AG09319 (cell line): ENCODE measurements at places on chromosomes 7 and 10.

DNA sequence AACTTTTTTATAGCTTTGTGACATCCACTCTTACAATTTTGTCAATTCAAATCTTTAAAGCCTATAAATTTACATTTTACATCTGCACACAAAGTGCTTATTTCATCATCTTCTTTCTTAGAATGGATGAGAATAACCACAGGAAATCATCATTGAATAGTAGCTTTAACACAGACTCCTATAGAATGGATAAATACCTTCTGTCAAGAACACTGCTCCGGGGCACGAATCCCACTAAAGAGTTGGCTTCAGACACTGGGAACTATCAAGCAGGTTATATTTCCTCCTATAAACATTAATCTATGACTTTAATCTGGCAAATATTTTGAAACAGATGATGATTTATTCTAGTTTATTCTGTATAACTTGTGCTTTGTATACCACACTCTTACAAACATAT lies 269.7 kb upstream of the TPK1 start:
- no peak for DNase-seq

- DNase-seq: peak; percentile 8
Observed at GRCh38 chr10:28393956-28394568, 91.2 kb upstream of the MPP7 start.

- no peak for DNase-seq
Observed at GRCh38 chr7:105996860-105997737, 34.0 kb downstream of the CDHR3 start.

DNA sequence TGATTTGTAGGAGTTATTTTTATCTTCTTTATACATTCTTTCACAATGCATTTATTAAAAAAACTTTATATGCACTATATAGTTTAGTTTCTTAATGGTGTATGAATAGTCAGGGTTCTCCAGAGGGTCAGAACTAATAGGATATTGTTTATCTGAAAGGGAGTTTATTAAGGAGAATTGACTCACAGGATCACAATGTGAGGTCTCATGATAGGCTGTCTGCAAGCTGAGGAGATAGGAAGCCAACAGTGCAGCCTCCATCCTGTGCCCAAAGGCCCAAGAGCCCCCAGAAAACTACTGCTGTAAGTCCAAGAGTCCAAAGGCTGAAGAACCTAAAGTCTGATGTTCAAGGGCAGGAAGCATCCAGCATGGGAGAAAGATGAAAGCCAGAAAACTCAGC lies 192.8 kb upstream of the AHR start:
- DNase-seq: no peak

- DNase-seq: no peak
Observed at GRCh38 chr10:65952086-65952485, 973.8 kb upstream of the LRRTM3 start.

DNA sequence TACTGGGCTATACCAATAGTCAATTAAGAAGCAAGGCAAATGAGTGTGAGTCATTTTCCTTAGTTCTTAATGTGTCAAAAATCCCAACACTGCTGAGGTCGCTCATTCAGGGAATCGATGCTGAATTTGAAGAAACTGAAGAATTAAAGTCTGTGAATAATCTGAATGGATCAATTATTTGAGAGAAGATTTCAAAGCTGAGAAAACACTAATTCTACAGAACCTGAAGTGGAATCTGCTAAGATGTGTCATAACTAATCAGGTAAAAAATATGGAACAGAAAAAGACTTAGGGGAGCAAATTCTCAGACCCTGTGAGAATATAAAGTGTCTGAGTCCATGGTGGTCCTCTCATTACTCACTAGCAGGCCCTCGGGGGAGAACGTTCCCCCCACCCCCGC lies 125.6 kb downstream of the DIP2C start:
- no peak for DNase-seq
